Fibroblast of skin of back (primary cell): ENCODE measurements at places on chromosomes 6 and 20.
A peak's percentile ranks its signal among the peaks of the same experiment; 100 is the strongest.

DNA sequence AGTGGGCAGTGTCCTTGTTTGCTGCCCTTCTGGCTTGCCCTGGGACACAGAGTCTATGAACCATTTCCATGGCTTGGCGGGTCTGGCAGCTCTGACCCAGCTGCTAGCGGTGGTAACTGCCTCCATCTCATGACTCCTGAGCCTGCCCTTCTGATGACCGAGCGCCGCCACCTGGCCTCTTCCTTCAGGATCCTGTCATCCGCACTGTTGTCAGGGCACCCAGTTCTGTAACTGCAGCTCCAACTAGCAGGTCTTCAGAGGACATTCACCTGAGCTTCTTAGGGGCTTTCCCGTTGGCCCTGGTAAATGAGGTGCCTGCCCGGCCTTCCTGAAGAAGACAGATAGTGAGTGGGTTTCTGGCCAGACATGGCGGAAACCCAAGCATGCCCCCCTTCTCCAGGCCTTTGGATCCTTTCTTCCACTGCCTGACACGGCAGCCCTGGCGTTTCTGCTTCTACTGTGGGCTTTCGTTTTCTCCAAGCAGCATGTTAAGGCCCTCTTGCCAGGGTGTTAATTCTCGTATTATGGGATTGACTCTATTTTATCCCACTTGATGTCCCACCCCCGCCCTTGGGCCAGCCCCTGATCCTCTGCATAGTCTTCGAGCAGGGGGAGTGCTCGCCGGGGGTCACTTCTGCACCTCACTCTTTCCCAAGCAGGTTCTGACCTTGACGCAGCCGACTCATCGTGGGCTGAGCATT, 24.7 kb downstream of the PACSIN1 start:
- DNase-seq = no peak

DNA sequence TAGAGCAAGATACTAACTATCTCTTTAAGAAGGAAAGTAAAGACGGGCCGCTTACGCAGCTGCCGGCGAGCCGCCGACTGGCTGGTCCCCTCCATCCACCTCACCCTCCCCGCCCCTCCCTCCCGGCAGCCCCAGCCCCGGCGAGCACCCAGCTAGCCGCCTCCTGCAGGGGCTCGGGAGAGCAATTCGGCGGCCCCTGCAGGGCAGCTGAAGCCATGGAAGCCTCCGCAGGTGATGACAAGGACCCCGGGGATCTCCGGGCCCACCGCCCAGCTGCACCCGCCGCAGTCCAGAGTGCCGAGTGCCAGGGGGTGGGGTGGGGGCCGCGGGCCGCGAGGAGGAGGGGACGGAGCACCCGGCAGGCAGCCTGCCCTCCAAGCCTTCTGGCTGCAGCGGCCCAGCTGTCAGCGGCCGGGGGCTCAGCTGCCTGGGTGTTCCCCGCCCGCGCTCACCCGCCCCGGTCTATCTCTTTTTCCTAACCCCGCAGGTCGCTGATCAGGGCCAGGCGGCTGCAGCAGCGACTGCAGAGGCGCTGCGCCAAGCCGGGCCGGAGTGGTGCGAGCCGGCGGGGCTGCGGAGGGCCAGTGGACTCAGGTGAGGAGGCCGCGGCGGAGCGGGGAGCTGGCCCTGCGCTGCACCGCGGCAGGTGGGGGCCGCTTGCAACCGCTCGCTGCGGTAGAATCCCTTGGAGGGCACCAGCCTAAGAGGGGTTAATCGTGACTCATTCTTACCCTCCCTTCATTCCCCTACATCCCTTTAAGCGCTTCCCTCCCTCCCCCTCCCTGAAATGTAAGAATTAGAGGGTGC, at the start of gene SNPH:
SNPH (plus strand) TSS at position 128 of the 807 bp plus-strand sequence. CDS start 29,946 bp downstream, outside the sequence.
- DNase-seq = peak; percentile 75

DNA sequence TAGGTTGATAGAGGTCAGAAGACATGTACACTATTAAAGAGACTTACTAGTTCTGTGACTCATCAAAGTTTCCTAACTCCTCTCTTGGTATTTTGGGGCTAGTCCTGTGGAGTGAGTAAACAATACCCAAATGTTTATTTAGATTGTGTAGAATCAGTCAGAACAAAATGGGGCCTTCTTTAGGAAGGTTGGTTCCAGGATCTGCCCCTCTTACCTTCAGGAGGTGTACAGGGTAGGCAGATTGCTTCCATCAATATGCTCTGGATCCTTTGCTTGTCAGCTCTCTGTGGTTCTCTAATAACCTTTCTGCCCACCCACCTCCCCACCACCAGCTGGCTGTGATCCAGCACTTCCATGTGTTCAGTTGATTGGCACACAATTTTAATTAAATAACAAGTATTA, 107.0 kb downstream of the POPDC3 start:
- peak; percentile 14 for DNase-seq

GRCh38 chr20:10568032-10568431, 105.8 kb downstream of the JAG1 start:
- DNase-seq = no peak

DNA sequence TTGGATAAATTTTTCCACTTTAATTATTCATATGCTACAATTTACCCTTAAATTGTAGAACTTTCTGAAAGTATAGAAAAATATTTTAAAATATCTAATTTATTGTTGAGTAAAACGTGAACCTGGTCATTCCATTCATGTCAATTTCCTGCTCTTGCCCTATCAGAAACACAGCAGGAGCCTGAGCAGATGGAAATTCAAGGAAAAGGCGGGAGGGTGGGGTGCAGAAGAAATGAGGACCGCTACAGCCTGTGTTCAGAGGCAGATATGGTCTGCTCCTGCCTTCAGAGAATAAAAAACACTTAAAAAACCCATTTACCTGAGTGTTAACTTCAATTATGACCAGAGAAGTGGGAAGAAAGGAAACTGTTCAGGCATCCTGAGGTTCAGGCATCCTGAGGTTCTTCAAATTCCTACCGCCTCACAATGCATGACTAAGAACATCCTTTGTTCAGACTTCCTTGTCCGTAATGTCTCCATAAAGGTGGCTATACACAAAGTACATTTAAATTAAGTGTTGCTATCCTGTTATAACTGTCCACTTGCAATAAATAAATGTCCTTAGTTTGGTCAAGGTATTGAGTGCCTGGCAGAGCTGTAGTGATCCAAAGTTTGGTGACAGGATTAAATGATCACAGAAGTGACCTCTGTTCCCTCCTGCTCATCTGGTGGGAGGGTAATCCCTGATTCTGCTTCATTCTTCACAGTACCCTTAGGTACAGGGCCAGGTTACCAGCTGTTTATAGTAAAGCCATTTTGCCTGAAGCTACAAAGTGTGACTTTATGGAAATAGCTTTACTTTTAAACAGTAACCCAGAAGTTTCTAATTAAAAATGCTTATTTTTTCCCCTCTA, 109.1 kb downstream of the MAN1A1 start:
- no peak for DNase-seq

GRCh38 chr6:169407325-169407724, 153.7 kb upstream of the THBS2 start:
- DNase-seq = no peak

GRCh38 chr6:167293088-167293589, 2.0 kb downstream of the UNC93A start:
- no peak for DNase-seq

- peak; percentile 26 for DNase-seq
These were observed 52.9 kb upstream of the FABP7 start for GRCh38 chr6:122726649-122727048.

- peak; percentile 4 for DNase-seq
These were observed 478.0 kb downstream of the MMUT start for GRCh38 chr6:48985025-48985424.

DNA sequence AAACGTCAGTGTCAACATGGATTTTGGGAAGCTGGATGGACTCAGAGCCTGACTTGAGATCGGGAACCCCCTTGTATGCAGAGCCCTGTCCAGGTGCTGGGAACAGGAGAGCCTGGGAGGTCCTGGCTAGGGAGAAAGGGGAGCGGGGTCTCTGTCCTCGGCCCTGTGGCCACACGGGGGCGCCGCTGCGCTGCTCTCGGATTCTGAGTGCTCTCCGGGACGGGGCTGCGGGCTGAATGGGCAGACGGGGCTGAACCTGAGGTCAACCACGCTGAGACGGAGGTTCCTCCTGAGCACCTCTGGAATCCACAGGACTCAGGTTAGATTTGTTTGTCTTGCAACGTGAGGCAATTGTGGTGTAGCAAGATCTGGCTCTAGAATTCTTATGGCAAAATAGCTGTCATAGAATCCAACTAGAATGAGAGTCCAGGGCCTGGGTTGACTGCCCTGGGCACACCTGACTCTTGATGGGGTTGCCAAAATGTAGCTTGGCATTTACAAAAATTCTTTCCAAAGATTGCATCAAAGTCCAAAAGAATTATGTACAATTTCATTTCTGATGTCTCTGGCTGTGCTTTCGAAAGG, 20.6 kb upstream of the HLA-F start:
- peak; percentile 11 for DNase-seq

DNA sequence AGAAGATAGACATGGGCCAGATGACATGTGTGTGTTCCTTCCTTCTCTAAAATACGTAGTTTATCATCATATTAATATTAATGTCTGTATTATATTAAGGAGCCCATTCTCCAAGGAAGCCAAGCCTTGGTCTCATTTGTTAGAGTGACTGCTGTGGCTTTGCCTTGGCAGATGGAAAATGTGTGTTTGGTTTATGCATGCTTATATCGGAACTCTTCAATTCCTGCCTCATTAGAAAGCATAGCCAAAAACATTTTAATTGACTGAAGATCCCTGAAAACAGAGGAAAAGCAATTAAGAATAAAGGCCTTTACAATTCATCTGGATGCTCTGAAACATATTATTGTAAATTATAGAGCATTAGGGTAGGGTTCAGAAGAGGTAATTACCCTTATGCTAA, 106.4 kb downstream of the COL9A1 start:
- no peak for DNase-seq

GRCh38 chr6:56570413-56571359, 72.0 kb downstream of the DST start:
- peak; percentile 29 for DNase-seq

GRCh38 chr6:34020807-34021553, 124.9 kb downstream of the GRM4 start:
- no peak for DNase-seq

GRCh38 chr6:6619021-6619794, 30.7 kb downstream of the LY86 start:
- DNase-seq = no peak

DNA sequence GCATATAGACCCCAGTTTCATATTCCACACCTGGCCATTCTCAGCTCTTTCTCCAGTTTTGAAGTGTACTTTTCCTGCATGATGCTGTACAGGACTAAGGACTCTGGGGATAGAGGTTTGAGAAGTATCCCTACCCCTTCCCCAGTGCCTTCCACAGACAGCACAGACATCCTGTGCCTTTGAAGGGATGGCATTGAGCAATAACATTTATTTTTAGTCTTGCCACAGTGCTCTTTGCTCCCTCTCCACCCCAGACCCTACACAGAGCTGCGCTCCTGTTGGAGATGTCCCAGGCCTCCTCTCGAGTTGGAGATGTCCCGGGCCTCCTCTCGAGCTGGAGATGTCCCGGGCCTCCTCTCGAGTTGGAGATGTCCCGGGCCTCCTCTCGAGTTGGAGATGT, 275.8 kb downstream of the FARS2 start:
- no peak for DNase-seq

- DNase-seq = no peak
These were observed 6.6 kb downstream of the SLC52A3 start for GRCh38 chr20:761418-762381.

GRCh38 chr6:147141711-147142308, 62.4 kb upstream of the STXBP5 start:
- peak; percentile 35 for DNase-seq

DNA sequence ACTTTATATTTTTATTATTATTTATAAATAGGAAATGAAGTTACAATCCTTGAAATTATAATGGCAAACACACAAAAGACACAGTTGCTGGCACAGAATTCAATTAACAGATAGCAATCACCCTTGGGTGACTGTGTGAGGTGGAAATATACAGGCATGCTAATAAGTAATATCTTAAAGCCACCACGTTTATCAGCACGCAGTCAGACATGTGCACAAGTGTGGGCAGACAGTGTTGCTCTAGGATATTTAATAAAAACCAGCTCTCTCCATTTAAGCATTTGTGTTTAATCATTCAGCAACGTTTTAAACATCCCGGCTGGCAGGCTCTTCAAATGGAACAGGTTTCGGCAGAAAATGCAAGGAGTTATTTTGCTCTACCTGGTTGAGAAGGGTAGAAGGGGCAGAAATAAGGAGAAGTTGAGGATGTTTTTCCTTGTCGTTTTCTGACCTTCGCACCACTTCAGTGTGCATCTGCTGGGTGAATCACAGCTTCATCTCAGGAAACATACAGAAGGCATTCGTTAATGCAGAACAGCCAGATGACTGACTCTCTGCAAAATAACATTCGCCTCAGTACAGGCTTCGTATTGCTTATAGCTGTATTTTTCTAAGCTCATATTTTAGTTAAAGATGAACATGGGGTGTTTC, 585.1 kb downstream of the QKI start:
- no peak for DNase-seq

GRCh38 chr6:46637145-46637544, 15.5 kb downstream of the CYP39A1 start:
- peak; percentile 1 for DNase-seq

DNA sequence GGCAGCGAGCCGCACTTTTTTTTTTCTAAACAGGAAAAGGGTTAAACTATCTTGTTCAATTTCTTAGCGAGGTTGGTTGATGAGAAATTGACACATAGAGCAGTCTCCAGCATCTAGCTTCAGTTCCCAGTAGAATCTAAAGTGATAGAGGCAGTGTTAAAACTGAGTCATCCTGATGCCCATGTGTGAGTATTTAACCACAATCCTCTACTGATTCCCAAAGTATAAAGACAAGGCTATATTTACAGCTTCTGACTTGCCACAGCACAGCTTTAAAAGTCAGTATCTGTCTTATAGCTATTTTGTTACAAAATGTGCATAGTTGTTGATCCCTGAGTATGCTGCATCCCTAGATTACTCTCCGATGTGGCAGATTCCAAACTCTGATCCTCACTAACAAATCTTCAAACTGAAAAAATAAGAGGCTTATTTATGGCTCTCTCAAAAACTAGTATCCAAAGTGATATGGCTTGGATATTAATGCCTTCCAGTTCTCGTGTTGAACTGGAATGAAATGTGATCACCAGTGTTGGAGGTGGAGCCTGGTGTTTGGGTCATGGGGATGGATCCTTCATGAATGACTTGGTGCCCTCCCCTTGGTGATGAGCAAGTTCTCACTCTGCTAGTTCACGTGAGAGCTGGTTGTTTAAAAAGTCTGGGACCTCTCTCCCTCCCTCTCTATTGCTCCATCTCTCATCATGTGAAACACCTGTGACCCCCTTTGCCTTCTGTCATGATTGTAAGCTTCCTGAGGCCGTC, 13.1 kb upstream of the POPDC3 start:
- peak; percentile 79 for DNase-seq

DNA sequence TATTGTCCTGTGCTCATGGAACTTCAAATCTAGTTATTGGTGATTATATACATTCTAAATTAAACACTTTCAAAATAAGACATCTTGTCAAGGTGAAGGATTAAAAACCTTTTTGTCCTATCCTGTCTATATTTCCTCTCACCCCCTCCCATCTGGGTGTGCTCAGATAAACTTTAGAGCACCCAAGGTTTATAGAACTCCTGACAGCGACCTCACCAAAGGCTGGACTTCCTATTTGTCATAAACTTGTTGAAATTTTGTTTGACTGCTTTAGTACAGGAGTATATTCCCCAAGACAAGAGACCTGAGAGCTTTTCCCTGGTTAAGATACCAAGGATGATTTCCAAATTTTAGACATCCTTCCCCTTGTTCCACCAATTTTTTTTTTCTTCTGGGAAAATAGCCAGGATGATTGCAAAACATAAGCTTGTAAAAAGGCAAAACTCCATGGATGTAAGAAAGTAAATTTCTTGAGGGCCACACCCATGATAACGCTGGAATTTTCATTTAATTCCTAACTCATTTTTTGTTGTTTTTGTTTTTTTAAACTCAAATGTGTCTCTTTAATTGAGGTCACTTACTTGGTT, 33.0 kb downstream of the CARMIL1 start:
- peak; percentile 63 for DNase-seq
